Activated CD4-positive, alpha-beta T cell treated with anti-CD3 and anti-CD28 coated beads, Interleukin-2, amount 50 U/mL, for 48 hours (primary cell): ENCODE measurements at places on chromosomes 5 and 9.
A peak's percentile ranks its signal among the peaks of the same experiment; 100 is the strongest.

GRCh38 chr5:9071074-9071473, 474.8 kb downstream of the SEMA5A start:
- no peak for DNase-seq

DNA sequence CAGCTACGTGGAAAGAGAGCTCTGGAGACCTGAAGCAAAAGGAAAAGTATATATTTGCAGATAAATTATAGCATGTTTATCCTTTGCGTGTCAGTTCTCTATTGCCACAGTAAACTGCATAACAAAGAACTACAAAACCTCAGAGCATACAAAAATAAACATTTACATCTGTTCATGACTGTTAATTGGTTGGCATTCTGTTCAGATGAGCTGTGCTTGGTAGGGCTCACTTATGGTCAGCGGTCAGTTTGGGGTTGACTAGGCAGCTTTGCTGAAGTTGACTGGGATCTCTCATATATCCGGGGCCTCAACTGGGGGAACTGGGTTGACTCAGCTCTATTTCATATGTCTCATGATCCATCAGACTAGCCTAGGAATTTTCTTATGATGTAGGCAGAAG, 257.7 kb downstream of the TLE1 start:
- no peak for DNase-seq

DNA sequence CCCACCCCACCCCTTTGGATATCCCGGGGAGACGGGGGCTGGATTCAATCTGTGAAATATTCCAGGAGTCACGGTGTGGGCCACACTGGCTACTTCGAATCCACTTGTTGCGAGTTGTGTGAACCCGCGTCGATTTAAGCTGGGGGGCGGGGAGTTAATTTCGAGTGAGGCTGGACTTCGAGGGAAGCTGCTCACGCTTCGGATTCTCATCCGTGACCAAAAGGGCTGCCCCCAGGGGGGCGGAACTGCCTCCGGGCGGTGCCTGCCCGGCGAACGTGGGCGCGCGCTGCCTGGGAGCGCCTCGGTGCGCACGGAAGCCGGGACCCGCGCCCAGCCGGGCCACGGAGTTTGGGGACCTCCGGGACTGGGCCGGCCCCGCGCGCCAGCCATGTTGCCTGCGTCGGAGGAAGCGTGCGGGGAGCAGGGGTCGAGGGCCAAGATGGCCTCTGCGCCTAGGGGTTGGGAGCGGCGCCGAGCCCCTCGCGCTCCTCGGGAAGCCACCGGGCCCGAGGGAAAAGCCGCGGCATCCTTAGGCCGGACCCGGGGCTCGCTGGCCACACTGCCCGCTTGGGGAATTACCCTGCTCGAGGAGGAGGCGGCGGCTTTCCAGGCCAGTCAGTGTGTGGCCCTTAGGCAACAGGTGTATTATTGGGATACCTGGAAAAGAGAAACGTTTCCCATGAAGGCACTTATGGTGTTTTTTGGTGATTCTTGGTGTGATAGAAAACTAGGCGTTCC, 975 bp downstream of the OCLN start:
- DNase-seq, result peak; percentile 19

- DNase-seq, result peak; percentile 22
Observed at GRCh38 chr9:19154135-19154612, 26.9 kb upstream of the PLIN2 start.
